ENCODE measurements at places on chromosomes 3 and 15. TPM values are rescaled to one million over a fixed set of nuclear protein-coding genes. Genes with fewer than 3 reads are reported as not detected.

- no peak for DNase-seq
Measured at GRCh38 chr3:177358091-177358976, 161.1 kb upstream of the TBL1XR1 start.

DNA sequence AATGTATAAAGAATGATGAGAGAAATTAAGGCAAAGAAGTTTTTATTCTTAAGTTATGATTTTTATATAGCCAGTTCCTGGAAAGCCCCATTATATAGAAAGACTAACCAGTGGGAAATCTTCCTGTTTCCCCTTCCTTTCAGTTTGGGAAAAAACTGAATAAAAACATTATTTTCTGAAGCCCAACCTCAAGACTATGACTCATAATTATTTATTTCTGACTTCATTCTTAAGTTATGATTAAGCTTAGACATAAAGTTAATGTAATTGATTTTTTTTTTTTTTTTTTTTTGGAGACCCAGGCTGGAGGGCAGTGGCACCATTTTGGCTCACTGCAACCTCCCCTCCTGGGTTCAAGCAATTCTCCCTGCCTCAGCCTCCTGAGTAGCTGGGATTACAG, 55.8 kb downstream of the TRPC1 start:
- DNase-seq, result no peak

- peak; percentile 76 for DNase-seq
Measured at GRCh38 chr15:51726302-51727073, 11.0 kb downstream of the LYSMD2 start.

GRCh38 chr15:29566914-29567313, 255.4 kb downstream of the TJP1 start:
- peak; percentile 51 for DNase-seq

DNA sequence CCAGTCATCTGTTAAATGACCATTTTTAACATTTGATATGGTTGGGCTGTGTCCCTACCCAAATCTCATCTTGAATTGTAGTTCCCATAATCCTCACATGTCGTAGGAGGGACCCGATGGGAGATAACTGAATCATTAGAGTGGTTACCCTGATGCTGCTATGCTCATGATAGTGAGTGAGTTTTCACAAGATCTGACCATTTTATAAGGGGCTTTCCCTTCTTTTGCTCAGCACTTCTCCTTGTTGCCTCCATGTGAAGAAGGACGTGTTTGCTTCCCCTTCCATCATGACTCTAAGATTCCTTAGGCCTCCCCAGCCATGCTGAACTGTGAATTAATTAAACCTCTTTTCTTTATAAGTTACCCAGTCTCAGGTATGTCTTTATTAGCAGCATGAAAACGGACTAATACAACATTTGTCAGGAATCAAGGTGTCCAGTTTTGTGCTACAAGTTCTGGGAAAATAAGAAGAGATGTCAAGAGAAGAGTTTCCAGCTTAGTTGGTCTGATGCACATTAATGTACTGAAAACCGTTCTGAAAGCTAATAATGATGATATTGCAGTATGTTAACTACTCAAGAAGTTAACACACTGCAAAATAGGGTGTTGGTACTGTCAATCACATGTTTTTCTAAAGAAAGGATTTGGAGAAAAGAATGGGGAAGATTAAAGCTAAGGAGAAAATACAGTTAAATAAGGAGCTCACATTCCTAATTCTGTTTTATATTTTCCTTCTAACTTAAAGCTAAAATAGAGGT, 67.9 kb downstream of the ATP8B4 start:
- no peak for DNase-seq

- DNase-seq, result no peak
Measured at GRCh38 chr3:114450008-114450596, 156.3 kb downstream of the TIGIT start.

GRCh38 chr3:33795131-33795530, 3.3 kb upstream of the PDCD6IP start:
- no peak for DNase-seq

DNA sequence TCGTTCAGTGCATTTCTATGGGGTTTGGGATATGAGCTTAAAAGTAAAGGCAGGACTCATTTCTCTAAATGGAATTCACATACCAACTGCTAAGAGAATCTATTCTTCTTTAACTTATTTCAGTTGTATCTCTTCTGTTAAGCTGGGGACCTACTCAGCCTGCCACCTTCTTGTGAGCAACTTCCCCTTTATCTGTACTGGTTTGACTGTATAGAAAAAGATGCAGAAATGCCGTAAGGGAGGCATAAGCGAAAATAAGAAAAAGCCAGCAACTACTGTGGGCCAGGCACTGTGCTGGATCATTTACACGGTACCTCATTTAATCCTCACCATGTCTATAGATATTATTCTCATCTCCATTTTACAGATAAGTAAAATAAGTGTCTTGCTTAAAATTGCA, 38.4 kb downstream of the RBMS3 start:
- DNase-seq, result no peak

GRCh38 chr15:41853831-41854230, 15.2 kb downstream of the PLA2G4B start:
- no peak for DNase-seq

DNA sequence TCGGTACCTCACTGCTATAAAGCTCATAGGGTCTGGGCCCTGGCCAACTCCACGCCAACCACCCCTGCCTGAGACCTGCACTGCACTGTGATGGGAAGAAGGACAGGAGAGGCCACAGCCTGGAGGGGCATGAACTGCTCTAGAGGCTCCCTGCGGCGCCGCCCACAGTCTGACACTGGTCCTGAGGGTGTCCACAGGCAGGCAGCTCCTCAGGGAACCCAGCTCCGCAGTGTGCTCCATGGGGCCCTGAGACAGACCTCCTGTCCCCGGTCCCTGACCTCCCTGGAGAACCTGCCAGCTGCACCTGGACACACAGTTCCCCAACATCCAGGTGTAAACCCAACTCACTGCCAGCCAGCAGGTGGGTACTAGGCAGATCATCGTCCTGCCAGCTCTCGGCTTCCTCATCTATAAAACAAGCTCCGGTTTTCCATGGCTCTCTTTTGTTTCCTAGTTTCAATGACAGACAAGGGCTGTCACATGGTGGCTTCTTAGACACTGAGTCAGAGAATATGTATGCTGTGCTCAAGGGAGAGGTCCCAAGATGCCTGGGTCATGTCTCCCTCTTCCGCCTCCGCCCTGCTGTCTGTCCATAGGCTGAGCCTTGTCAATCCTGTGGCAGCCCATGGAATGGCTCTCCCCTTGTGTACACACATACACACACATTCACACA, 5.1 kb upstream of the HAPLN3 start:
- DNase-seq, result no peak

The AMOTL2 gene
- total RNA-seq, result 200 TPM

The TRIM42 gene
- not detected for total RNA-seq

The GHSR gene
- not detected for total RNA-seq

The RASL12 gene
- 0.92 TPM for total RNA-seq

The FAM107A gene
- not detected for total RNA-seq
